Fibroblast of the conjunctiva (primary cell): ENCODE measurements at places on chromosomes 12 and 14.

DNA sequence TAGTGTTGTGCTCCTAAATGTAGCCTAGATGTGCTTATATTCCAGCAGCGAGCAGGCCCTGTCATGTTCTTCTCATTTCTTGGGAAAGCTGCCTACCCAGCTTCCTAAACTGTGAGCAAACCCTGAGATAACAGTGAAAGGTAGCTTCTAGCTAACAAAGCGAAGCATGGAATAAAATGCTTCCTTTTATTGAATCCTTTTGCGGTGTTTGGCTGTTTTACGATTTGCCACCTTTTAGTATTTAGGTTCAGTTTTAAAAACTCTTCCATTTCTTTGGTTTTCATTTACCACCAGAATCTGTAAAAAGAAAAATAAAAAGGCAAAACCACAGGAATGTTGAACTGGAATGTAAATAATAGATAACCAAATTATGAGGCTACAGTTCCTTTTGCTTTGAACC lies 5.0 kb upstream of the PKP2 start:
- no peak for DNase-seq

DNA sequence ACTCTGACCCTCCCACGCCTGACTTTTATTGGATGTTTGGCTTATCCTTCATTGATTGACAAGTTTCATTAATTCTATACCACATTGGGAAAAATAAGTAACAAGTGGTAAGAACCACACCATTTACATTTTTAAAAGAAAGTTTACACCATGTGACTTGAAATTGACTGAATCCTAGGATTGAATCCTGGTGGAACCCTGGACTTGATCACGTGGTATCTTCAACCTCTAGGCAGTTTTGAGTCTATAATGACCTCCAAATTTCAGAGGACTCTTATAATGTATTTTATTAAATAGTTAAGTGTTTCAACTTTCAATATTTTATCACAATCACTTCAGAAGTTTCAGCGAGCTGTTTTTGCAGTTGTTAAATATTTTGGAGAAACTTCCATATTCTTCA lies 172.0 kb downstream of the SLC6A15 start:
- no peak for DNase-seq

DNA sequence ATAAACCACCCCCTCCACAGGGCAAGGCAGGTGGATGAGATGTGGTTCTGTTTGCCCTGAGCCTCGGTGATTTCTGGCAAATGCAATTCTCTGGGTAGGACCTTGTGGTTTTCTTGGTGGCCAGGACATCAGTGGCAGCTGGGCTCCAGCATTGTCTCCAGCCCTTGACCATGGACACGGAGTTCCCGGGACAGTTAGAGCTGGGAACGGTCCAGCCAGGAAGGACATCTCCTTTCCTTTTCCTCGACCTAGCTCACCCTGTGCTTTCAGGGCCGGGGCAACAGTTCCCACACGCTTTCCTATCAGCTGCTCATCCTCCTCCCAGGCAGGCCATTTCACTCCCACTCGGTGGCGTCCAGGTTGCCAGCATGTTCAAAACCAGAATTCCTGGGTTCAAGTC lies 9.2 kb downstream of the SERPINA4 start:
- DNase-seq: no peak

GRCh38 chr14:50001151-50001998 lies 108.5 kb downstream of the ARF6 start:
- DNase-seq: no peak

GRCh38 chr12:51351913-51352532 lies 5.5 kb upstream of the CELA1 start:
- peak; percentile 58 for DNase-seq

DNA sequence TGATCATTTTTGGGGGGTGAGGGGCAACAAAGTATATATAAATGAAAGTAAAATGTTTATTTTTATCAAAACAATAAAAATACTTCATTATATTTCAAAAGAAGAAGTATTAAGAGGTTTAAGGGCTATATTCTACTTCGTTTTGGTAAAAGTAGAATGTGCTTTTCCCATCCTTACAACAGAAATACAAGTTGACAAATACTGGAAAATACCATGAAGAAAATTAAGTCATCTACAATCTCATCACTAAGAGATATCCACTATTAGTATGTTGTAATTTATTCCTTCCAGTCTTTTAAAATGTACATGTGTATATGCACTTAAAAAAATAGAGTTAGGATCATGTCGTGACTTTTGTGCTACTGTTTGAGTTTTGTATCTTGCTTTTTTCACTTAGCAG lies 92.8 kb downstream of the PCNX1 start:
- DNase-seq: no peak

DNA sequence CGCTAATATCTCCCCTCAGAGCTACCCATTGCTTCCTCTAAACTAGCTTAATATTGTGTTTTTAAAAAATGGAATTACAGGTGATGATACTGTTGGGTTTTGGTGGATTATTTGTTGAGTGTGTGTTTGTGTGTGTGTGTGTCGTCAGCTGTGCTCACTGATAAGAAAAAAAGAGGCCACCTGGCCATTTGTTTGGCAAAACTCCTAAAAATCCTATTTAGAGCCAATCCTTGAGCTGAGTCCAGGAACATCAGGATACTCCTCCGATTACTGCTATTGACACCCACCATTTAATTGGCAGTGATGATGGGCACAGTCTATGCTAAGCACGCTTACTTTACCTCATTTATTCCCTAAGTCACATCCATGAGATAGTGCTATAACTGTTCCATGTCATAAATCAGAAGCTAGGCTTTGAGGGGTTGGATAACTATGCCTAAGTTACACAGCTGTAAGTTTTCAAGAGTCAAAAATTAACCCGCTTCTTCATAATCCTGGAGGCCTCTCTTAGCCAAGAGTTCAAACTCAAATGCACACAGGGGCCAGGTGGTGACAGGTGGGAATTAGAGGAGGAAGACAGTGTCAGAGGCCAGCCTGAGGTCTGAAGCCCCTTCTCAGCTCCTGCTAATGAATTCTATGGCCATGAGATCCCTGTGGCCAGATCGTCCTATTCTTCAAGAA lies 1026.6 kb upstream of the TMEM132C start:
- no peak for DNase-seq

DNA sequence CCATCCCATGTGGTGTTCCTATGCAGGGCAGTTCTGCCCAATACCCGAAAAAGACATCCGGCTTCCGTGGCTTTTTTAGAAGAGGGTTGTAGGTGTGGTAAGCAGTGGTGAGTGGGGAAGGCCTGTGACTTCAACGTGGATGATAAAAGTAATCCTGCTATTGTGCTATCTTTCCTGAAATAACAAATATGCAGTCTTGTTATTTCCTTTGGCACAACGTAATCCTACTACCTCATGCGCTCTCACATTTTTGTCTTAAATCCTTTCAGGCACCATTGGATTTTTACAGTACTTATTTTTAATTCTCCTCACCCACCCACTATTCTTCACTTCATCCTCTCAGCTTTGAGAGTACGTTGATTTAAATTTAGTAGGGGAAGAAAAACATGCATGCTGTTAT lies 96.8 kb downstream of the IPO8 start:
- DNase-seq: no peak

GRCh38 chr12:39935275-39935674 lies 170.6 kb downstream of the SLC2A13 start:
- no peak for DNase-seq

DNA sequence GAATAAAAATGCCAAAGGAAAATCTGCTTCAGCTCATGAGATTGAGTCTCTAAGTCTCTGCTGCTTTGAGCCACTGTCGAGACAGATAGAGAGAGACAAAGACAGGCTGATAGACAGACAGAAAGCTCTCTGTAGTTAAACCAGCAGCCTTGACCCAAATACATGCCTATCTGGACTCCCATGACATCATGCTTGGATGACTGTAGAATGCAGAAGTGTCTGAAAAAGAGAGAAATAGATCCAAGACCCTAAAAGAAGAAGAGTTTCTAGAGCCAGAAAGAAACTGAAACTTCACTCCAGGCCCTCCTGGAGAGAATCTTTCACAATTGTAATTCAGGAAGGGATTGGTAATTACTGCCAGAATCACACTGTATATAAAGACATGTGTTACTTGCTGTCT lies 122.6 kb upstream of the PLXNC1 start:
- no peak for DNase-seq

GRCh38 chr12:26701604-26702215 lies 131.3 kb downstream of the ITPR2 start:
- peak; percentile 33 for DNase-seq

DNA sequence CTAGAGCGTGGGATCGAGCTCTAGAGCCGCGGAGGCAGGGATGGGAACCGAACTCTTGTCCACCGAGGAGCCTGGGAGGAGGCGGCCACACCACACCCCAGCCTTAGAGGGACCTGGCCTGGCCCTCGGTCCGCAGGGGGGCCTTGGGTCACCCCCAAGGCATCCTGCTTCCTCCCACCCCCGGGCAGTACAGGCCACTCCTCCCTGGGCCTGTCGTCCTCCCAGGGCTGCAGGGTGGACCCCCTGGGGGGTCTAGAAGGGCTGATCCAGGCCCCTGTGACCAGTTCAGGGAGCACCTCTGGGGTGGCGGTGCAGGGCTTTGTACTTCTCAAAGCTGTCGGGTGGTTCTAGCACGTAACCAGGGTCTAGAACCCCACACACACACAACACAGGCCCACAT lies 79.1 kb upstream of the FBRSL1 start:
- DNase-seq: no peak

- DNase-seq: no peak
Measured at GRCh38 chr12:27672643-27673042, 23.6 kb upstream of the REP15 start.

DNA sequence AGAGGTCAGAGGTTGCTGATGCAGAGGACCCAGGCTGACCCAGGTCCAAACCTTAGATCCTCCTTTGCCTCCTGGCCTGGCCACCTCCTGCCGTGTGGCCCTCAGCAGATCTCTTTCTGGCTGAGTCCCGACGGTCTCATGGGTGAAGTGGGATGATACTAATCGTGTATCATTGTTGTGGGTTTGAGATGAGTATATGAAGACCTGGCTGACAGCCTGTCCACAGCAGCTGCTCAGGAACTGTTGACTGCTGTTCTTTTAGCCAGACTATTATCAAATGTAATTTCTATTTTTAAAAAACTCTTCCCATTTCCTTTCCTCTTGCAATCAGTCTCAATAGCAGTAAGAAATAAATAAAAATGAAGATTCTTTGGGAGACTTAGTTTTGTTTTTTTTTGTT lies 45.6 kb downstream of the ANKRD9 start:
- DNase-seq: no peak

- no peak for DNase-seq
Measured at GRCh38 chr12:4215229-4216186, 58.1 kb upstream of the CCND2 start.

GRCh38 chr14:103593577-103593976 lies 30.8 kb downstream of the COA8 start:
- no peak for DNase-seq

- DNase-seq: no peak
Measured at GRCh38 chr12:75945581-75945980, 86.0 kb downstream of the PHLDA1 start.

DNA sequence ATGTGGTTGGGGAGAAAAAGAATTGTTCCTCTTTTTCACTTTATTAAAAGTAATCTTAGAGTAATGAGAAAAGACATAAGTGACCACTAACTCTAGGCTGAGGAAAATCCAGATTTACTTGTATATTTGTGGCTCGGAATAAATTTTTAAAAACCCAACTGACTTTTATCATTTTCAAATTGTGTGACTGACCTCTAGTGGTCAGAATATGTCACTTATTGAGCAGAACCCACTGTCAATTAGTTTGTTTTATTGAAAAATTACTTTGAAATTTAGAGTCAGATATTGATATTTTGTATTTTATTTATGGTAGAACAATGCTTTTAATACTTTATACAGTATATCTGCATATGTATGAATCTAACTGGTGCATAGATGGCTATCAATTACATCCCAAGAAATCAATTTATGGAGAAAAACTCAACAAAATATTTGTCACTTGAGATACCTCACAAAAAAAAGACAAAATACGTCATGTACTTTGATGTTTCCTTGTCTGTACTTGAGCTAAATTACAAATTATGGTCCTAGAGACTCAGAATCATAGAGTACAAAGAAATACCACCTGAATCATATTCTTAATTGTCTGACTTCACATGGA lies 229.4 kb downstream of the CNTN1 start:
- peak; percentile 2 for DNase-seq

- peak; percentile 95 for DNase-seq
Measured at GRCh38 chr12:21657326-21658077, at the start of gene LDHB. Gene LDHB, minus strand, starts transcription at chr12:21657842. Its CDS starts 3,171 bp downstream, at chr12:21654671.

DNA sequence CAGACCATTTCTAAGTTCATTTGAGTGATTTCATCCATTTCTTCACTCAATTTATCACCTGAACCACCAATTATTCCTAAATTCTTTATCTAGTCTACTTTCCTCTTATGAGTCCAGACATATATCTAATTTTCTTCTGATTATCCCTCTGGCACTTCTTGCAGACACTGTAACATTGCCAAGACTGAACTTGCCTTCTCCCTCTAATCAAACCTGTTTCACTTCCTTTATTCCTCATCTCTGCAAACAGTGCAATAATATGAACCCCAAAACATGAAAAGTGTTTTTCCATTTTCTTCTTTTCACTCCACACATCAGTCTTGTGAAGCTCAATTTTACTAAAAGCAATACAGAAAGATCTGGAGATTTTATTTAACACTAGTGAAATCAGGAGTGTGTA lies 37.8 kb upstream of the PTPRQ start:
- no peak for DNase-seq

DNA sequence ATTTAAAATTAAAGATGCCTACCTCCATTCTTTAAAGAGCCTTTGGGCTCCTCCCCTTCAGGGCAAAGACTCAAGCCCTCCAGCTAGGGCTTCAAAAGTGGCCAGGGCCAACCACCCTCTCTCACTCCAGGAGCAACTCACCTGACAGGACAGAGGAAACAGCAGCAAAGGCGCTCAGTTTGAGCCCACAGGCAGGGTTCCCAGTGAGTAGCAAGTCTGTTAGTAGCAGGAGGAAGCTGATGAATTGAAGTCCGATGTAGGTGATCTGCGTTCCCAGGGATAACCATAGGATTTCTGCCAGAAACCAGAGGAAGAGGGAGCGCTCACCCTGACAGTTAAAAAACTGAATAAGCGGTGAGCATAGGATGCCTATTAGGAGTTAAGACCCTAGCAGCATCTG lies 15.7 kb downstream of the GSG1 start:
- DNase-seq: no peak

DNA sequence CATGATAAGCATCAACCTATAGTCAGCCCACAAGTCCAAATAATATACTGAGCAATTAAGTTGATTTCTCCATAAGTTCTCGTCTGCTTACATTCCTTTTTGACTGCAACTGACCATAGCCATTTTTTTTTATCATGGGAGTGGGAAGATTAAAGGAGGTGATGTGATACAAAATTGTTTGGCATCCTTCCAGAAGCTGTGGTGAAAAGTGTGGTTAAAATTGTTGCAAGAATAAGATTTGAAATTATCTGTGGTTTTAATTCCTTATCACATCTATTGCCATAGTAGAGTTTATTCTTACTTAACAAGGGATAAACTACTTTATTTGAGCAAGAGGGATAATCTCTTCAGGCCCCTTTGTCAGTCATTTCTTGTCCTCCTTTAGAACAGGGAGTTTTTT lies 50.7 kb downstream of the LIN52 start:
- no peak for DNase-seq

DNA sequence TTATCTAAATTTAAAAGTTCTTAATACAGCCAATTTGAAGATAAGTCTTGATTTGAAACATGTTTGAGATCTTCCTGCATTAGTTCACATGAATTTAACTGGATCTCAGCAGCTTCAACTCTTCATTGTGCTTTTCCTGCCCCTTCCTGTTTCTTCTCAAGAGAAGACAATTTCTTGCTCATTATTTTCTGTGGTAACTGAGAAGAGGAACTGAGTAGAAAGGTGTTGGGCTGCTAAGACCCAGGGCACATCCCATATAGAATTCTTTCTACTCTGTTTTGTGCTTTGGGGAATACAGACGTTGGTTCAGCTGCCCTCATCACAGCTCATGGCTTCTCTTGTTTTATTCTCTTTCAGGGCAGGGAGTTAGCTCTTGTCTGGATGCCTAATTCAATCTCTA lies 110.2 kb downstream of the SNAPC1 start:
- DNase-seq: no peak
